ENCODE measurements at places on chromosomes 13 and 19.

GRCh38 chr19:13154241-13154778 is 4.1 kb downstream of the IER2 start:
- DNase-seq, result peak; percentile 47

GRCh38 chr13:111121506-111121905 is 6.4 kb downstream of the ARHGEF7 start:
- no peak for DNase-seq

DNA sequence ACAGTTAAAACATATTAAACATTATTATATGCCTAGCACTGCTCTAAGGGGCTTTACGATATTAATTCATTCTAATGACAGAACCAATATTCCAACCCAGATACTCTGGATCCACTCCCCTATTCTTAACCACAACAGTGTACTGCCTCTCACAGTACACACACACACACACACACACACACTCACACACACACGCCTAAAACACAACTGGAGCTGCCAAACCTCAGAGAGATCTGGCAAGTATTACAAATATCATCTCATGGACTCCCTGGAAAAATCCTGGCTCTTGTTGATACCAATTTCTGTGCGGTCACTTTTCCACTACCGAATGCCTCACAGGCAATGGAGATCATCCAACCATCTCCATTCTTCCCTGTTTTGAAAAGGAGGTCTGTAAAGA is 1.3 kb downstream of the ZNF780A start:
- DNase-seq, result no peak

DNA sequence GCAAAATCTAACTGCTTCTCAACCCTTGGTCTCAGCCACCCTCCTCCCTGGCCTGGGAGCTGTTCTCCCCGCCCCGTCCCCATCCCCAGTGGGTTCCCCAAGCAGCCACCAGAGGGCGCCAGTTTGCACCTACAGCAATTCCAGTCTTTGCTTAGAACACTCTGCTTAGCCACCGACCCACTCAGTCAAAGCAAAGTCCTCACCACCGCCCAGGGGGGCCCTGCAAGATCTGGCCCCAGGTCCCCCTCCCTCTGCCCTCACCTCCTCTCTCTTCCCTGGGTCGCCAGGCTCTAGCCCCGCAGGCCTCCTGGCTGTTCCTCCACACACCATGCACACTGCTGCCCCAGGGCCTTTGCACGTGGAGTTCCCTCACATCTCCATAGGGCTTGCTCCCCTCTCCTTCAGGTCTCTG is 12.4 kb downstream of the TMEM143 start:
- peak; percentile 66 for DNase-seq

DNA sequence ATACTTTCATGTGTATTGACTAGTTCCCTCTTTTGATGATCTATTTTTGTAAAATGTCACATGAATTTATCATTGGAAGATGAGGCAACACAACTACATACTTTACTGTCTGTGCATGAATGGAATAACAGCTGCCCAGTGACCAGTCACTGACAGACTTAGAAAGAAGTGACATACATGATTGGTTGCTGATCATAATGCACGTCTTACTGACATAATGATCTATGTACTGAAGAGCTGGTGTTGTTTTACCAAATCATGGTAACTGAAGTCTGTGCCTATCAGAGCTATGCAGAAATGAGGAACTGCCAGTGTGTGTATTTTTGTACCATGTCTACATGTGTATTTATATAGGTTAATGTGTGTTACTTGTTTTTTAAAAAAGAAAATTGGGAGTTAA is 26.5 kb downstream of the GPR18 start:
- no peak for DNase-seq

- DNase-seq, result no peak
Measured at GRCh38 chr13:73039201-73040108, 19.4 kb upstream of the KLF5 start.

- no peak for DNase-seq
Measured at GRCh38 chr19:41699231-41699967, 9.0 kb upstream of the CEACAM5 start.

DNA sequence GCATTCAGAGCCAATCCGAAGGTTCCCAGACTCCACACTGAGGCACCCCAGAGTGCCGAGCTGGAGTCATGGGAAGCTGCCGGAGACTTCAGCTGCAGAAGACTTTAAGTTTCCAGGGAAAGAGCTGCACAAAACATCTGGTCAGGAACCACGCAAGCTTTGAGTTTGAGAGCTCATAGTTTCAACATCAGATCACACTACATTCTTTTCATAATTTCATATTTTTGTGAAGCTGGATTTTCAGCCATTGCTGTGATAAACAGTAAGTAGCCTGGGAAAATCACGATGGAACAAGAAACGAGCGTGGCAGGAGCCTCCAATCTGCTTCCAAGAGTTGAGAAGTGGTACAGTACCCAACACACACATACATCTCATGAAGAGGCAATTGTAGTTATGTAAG is 25.5 kb upstream of the ATP12A start:
- no peak for DNase-seq

DNA sequence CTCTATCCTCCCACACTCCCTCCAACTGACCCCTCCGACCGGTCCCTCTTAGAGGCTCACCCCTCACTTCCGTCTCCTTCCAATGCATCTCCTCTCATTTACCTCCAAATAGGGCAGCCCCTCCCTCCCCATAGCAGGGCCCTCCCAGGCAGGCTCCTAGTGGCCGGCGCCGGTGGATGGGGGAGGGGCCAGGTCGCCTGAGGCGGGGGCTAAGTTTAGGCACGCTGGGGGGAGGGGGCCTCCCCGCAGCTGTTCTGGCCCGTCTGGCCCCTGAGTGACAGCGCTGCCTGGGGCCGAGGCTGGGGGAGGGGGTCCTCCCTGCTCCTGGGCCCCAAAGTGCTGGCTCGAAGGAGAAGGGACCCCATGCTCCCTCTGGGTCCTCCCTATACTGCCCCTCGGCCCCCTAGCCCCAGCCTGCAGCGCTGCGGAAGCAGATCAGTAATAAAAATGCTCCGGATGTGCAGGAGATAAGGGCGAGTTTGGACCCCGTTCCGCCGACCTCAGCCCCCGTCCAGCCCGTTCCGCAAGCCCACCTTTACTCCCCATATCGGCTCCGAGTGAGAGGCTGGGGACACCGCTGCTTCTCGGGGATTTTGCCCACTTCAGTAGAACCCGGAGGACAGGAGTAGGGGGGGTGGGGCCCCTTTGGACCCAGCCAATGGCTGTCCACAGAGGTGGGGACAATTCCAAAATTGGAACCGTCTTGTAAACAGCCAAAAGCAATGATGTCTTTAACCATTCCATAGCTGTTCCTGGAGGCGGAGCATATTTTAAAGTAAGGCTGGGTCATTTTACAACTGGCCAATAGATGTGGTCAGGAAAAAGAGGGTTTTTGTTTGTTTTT is 4.0 kb downstream of the RTN2 start:
- no peak for DNase-seq

- DNase-seq, result peak; percentile 1
Measured at GRCh38 chr19:52638601-52639000, 446 bp upstream of the ZNF83 start.

DNA sequence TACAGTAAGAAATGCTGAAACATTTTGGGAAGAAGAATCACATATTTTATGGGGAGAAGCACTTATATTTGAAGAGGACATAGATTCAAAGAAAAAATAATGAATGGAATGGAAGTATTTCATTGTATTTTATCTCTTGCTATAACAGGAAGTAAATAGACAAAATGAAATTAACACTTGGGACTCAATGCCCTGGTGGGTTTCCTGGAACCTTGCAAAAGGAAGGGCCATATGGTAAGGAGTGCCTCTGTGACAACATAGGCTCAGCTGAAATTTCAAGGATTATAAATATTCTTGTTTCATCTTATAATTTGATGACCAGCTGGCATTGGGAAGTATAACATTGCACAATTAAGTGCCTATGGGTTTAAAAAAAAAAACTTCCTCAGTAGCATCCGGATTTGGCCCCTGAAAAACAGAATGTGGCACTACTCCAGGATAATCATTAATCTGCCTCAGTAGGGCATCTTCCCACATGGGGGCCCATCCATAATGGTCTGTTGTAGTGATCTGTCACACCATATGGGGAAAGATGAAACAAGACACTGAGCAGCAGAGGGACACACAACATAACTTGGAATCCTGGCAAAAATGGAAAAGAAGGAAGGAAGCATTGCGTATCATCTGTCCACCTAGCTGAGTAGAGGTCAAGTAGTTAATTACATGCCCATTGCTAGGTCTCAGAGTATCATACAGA is 321.6 kb downstream of the NDFIP2 start:
- DNase-seq, result no peak

GRCh38 chr19:6056282-6056741 is 54.0 kb downstream of the RFX2 start:
- no peak for DNase-seq

Measured in effector CD8-positive, alpha-beta T cell (primary cell).